ENCODE measurements at places on chromosomes 3 and 15.

- no peak for DNase-seq
Observed at GRCh38 chr15:66046751-66047150, 177.5 kb downstream of the RAB11A start.

DNA sequence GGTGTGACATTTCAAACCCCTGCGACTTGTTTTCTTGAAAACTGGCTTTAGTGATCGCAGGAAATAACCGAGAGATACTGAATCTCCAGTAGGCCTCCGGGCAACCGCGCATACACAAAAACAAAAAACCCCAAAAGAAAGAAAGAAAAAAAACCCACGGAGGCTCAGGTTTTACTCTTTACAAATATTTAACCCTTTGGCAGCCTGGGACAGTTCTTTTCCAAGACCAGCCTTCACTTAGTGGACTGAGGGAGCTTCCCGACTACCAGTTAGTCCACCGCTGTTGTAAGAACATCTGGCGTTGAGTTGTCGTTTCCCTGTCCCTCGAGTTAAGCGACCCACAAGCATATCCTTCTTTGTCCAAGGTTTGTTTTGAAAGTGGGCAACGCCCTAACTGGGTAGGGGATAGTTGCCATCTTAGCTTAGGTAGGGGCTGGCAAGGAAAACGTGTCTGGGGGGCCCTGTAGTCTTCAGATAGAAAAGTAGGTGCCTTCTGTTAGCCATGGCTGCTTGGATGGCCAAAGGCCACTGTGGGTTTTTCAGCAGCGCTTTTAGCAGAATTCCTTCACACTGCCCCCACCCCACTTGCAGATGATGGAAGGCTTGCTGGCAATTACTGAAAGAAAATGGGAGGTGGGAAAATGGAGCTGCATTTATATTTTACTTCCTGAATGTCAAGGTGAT, 6.9 kb downstream of the ISL2 start:
- DNase-seq = no peak

DNA sequence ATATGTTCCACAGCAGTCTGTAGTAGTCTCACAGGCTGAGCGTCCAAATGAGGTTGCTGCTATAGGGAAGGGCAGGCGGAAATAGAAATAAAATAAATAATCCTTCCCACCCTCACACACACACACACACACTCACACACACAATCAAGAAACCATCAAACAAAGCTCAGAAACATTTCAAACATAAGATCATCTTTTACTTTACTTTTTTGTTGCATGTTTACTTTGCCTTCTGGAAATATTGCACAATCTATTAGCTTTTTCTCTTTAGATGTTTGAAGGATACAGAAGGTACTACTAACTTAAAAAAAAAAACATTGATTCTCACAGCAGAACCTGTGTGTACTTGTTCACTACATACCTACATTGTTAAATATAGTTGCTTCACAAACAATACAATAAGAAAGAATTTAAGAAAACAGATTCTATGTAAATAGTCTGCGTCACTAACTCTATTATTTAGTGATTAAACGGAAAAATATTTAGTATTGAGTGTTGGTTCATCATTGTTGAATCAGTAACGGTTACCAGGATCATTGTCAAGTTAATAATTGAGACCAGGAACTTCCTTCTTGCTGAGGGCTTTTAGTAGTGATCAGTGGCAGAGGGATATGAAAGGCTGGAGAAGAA, 20.5 kb downstream of the ALCAM start:
- DNase-seq = no peak

- DNase-seq = no peak
Observed at GRCh38 chr3:105613120-105613519, 246.4 kb downstream of the ALCAM start.

GRCh38 chr3:37125195-37126073, 48.9 kb downstream of the LRRFIP2 start:
- no peak for DNase-seq

GRCh38 chr3:155086051-155086450, 5.9 kb downstream of the MME start:
- DNase-seq = no peak

DNA sequence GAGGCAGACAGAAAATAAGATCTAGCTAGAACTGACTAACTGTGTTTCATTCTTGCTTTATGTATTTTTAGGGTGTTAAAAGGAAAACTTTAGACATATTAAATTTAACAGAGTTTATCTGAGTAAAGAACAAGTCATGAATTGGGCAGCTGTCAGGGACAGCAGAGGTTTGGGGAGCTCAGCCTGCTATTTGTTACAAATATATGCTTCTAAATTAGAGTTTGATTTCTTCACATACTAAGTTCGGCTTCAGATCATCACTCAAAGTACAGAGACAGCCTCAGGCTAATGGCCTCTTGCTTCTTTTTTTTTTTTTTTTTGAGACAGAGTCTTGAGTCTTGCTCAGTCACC, 21.9 kb downstream of the EFCC1 start:
- DNase-seq = no peak

GRCh38 chr15:43776718-43777266, at the start of gene ELL3:
ELL3 (minus strand) TSS chr15:43776966; CDS start chr15:43776901, 65 bp downstream.
- DNase-seq = peak; percentile 58

GRCh38 chr3:32237670-32238452, 619 bp upstream of the CMTM8 start:
- no peak for DNase-seq

DNA sequence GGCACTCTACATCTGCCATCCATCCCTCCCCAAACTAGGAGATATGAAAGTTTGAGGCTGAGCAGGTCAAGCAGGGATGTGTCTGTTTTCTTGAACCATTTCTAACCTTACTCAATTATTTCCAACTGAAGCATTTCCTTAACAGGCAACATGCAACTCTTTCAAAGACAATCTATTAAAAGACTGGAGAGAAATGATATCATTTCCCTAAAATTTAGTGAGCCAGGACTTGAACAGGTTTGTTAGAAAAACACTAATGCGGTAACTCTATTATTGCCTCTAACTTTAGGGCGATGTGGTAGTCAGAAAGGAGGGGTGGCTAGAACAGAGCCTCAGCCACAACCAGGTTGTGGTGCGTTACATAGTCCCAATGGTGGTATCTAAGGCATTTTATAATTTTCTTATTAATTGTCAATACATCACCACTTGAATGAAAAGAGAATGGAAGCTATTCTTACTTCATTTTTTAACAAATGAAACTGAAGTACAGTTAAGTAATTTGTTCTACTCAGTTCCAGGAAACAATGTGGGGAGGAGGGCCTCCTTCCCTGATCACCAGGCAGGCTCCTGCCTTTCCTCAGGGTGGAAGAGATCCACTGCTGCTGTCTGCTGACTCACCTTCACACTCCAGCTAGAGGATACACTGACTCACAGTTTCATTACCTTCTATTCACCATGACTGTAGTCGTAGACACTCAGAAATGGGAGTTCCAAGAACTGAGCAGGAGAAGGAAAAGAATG, 22.8 kb downstream of the MYO1E start:
- DNase-seq = no peak

Data from stimulated activated CD8-positive, alpha-beta memory T cell treated with anti-CD3 and anti-CD28 coated beads, Interleukin-7, amount 100 ng/mL, for 1 hour (primary cell).